Stimulated activated CD8-positive, alpha-beta memory T cell treated with anti-CD3 and anti-CD28 coated beads, Interleukin-2, amount 100 ng/mL, for 48 hours (primary cell): ENCODE measurements at places on chromosomes 16 and 17.

DNA sequence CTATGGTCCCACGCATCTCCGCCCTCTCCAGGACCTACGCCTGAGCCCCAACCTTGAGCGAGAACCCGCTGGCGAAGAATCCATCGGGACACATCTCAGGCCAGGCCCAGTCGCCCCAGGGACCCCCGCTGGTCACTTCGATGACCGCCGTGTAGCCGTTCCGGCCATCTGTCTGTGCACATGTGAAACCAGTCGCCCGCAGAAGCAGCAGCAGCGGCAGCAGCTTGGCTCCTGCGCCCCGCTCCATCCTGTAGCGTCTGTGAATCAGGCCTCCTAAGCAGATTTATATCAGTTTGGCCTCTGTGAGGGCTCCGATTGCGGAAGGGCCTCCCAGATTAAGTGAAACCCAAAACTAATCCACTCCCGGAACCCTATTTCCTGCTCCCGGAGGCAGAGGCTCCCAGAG lies at the start of gene VMO1:
TSS of gene VMO1 (minus strand) at position 259 of the 406 bp plus-strand sequence. CDS start at position 247, 12 bp downstream.
- no peak for DNase-seq

GRCh38 chr16:58256108-58256507 lies 38.7 kb downstream of the PRSS54 start:
- DNase-seq: no peak

GRCh38 chr17:7436556-7437368 lies 1.5 kb downstream of the TMEM102 start:
- peak; percentile 76 for DNase-seq

- DNase-seq: no peak
Observed at GRCh38 chr16:31268033-31268365, 8.2 kb downstream of the ITGAM start.

GRCh38 chr17:35373984-35374765 lies 754 bp upstream of the SLFN11 start:
- DNase-seq: peak; percentile 36

DNA sequence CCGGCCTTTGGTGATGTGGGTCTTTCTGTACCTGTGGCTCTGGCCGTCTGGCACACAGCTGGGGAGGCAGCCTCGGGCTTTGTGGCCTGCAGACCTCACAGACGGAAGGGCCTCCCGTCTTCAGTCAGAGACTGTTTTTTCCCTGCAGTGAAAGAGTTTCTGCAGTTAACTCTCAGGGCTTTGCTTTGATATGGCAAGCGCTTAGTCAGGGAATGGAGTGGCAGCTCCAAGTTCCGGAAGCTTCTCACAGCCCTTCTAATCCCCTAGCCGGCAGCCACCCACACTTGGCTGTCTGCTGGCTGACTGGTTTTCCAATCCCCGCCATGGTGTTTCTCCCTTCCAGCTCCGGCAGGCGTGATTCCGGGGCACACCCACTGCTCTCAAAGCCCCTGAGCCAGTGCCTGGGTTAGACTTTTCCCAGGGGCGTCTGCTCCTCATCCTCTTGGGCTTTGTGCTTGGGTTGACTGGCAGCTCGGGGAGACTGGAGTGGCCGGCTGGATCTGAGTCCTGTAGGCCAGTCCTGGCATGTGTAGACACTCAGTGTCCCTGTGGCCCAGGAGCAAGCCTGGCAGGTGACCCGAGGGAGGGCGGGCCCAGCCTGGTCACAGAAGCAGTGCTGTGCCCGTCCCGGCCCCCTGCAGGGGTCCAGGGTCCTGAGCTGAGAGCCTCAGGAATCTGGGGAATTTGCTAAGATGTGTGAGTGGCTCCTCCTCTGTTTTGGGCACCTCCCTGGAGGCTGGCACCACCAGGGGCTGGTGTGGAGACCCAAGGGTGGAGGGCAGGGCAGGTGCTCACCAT lies 29.9 kb downstream of the BAIAP2 start:
- DNase-seq: no peak

- DNase-seq: no peak
Observed at GRCh38 chr16:14501331-14502255, 128.5 kb downstream of the PARN start.

GRCh38 chr17:2937331-2938003 lies 125.9 kb downstream of the OR1D5 start:
- no peak for DNase-seq

DNA sequence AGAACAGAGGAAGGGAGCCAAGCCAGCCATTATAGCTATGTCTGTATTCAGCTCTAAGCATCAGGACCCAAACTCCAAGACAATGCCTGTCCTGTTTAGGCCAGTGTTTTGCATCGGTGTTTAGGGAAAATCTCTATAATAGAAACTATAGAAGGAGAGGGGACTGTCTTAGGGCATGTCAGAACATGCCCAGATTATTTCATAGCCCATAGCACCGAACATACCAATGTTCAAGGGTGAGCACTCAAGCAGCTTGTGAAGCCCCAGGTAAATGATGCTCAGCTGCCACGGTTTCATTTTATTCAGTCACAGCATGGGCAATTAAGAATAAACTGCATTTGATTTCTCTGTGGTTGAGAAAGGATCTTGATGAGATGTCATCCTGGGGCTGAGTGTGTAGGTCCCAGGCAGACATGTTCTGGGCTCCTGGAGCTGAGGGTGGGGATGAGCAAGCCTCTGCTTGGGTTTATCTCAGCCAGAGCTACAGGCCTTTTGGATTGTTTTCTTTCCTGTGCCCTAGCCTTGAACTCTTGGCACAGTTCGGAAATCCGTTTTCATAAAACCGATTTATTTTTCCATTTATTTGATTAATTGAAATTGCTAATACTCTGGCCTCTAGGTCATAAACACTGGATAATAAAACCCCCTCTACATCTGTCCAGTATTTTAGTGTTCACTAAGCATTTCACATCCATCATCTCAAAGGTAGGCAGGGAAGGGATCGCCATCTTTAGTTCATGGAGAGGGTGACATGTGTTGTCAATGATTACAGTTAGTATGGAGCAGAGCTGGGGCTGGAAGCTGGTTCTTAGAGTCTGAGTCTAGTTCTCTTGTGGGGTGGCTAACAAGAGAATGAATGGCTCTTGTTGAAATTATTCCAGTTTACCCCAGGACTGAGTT lies 290.7 kb upstream of the ASIC2 start:
- no peak for DNase-seq

DNA sequence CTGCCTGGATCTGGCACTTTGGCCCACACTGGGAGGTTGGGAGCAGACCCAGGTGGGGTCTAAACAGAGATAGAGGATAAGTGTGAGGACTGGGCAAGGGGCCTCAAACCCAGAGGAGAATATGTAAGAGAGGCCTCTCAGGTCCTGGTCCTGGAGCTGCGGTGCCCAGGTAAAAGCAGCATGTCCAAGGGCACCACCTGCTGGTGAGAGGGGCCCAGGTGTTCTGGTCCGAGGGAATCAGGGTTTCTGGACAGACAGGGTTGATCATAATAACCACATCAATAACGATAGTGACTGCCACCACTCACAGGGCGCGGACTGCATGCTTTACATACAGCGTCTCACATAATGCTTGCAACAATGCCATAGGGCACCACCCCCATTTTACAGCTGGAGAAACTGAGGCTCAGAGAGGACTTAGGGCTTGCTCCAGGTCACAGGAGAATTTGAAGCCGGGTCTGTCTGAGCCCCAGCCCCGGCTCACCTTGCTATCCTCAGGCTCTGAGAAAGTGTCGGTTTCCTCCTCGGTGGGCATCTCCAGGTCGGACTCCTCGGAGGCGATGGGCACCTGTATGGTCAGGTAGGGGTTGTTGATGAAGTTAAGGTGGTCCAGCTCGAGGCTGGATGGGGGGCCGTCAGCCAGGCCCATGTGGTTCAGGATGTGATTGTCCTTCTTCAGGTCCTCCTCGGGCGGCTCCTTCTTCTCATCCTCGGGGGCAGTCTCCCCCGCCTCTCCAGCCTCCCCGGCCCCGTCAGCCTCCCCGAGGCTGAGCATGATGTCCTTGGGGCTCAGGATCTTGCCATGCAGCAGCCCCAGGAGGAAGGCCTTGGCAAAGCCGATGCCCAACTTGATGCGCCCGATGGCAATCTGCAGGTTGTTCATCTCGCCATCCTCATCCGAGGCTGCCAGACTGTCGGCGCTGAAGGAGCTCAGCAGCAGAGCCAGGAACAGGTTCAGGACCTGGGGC lies 19.1 kb upstream of the CD79B start:
- no peak for DNase-seq

- no peak for DNase-seq
Observed at GRCh38 chr16:48517493-48517892, 92.5 kb downstream of the N4BP1 start.

- DNase-seq: no peak
Observed at GRCh38 chr17:2347805-2348685, 10.7 kb downstream of the SGSM2 start.

DNA sequence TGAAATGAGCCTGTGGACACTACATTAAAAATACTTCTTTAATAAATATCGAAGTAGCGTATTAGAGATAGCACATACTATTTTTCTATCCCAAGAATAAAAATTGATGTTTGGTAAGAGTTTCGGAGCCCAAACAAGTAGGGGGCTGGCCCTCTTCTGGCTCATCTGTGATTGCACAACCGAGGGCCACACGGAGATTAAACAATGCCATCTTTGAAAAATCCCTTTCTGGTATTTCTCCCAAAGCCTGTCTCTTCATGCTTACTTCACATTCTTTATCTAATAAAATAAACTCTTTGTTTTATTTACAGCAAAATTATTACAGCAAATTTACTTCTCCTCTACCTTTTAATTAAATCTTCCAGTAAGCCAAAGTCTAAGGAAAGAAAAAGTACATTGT lies 9.6 kb upstream of the MYH11 start:
- no peak for DNase-seq

DNA sequence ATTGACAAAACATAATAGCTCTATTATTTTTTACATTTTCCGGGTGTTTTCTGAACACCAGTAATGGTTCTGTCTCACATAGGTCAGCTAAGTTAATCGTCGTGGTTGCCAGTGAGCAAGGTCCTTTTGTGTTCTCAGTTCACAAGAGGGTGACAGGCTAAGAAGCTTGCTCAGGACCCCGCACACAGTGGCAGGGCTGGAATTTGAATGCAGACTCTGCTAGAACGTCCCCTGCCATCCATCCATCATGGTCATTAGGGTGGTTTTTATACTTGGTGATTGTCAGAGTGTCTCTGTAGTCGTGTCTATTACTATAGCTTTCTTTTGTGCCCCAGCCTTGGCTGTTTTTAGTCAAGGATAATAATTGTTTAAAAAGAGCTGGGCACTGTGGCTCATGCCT lies 176.2 kb downstream of the SNX29 start:
- no peak for DNase-seq
